Liver (tissue), 10 donors: ENCODE measurements at places on chromosomes 16 and 17. TPM values are rescaled to one million over a fixed set of nuclear protein-coding genes. Genes with fewer than 3 reads are reported as not detected.
A peak's percentile ranks its signal among the peaks of the same experiment; 100 is the strongest.

RASL10B gene
- total RNA-seq, result 0.42 TPM

ATP2A1 gene
- total RNA-seq, result 0.17 TPM

MARVELD3 gene
- 4.9 TPM for total RNA-seq

C16orf96 gene
- total RNA-seq, result 0.25 TPM

TMEM238L gene
- not detected for total RNA-seq

GINS2 gene
- 9.3 TPM for total RNA-seq

MAF gene
- 16.0 TPM for total RNA-seq

TXNDC11 gene
- 26.4 TPM for total RNA-seq

KRTAP1-5 gene
- not detected for total RNA-seq

- no peak for DNase-seq
- H3K36me3 ChIP-seq, result peaks cover 6% of the 10 kb centered on the region
- no peaks in the 10 kb centered on the region for H3K4me1 ChIP-seq
- no peaks in the 10 kb centered on the region for H3K27me3 ChIP-seq
Measured at GRCh38 chr16:82156761-82157533, 13.1 kb downstream of the MPHOSPH6 start.

GRCh38 chr16:56295739-56296527 lies 104.6 kb downstream of the GNAO1 start:
- DNase-seq, result no peak
- H3K27ac ChIP-seq, result no peak overlapping the region
- no peak overlapping the region for H3K4me3 ChIP-seq
- no peaks in the 10 kb centered on the region for H3K27me3 ChIP-seq
- no peaks in the 10 kb centered on the region for H3K36me3 ChIP-seq

DNA sequence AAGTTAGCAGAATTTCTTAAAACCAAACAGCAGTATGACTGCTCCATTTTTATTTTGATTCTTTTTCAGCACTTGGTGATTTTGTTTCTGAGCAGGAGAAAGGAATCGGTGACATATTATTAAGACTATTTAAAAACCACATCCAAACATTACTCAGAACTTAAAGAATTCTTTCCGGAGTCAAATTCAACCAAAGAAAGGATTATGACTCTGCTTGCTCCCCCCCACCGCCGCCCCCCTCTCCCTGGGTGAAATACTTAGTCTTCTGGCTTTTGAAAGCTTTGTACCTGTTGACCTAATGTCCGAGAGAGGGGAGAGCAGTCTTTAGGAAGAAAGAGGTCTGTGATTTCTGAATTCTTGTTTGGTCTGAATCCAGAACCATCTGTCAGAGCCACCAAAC lies 17.9 kb upstream of the COL1A1 start:
- no peaks in the 10 kb centered on the region for H3K27me3 ChIP-seq
- no peak for DNase-seq
- peaks cover 16% of the 10 kb centered on the region for H3K4me1 ChIP-seq
- H3K4me3 ChIP-seq, result no peak overlapping the region
- peak overlapping the region; percentile 63 for H3K27ac ChIP-seq
- no peaks in the 10 kb centered on the region for H3K36me3 ChIP-seq

GRCh38 chr17:11742886-11743285 lies 144.6 kb downstream of the DNAH9 start:
- no peak for DNase-seq
- H3K27me3 ChIP-seq, result no peaks in the 10 kb centered on the region
- no peaks in the 10 kb centered on the region for H3K4me1 ChIP-seq

DNA sequence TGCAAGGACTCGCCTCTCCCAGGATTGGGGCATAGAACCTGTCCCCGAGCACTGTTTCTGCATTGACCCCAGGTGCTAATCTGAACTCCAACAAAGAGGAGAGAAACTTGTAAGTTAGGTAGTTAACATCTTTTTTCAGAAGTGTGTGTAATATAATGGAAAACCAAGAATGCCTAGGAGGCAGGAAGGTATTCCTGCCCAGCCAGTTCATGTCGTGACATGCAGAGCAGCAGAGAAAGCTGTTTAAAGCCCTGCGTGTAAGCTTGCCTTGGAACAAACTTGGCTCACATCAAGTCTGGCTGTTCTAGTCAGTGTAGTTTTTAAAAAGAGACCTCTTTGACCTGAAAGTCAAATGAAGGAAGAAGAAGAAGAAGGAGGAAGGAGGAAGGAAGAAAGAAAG lies 2.1 kb upstream of the GNA13 start:
- H3K27me3 ChIP-seq, result no peaks in the 10 kb centered on the region
- H3K27ac ChIP-seq, result peak overlapping the region; percentile 99
- DNase-seq, result no peak
- peaks cover 16% of the 10 kb centered on the region for H3K4me1 ChIP-seq
- H3K4me3 ChIP-seq, result no peak overlapping the region

- no peaks in the 10 kb centered on the region for H3K36me3 ChIP-seq
- DNase-seq, result peak; percentile 49
- no peak overlapping the region for H3K4me3 ChIP-seq
- peaks cover 2% of the 10 kb centered on the region for H3K4me1 ChIP-seq
Measured at GRCh38 chr17:75295201-75296158, 6.2 kb upstream of the SLC25A19 start.

DNA sequence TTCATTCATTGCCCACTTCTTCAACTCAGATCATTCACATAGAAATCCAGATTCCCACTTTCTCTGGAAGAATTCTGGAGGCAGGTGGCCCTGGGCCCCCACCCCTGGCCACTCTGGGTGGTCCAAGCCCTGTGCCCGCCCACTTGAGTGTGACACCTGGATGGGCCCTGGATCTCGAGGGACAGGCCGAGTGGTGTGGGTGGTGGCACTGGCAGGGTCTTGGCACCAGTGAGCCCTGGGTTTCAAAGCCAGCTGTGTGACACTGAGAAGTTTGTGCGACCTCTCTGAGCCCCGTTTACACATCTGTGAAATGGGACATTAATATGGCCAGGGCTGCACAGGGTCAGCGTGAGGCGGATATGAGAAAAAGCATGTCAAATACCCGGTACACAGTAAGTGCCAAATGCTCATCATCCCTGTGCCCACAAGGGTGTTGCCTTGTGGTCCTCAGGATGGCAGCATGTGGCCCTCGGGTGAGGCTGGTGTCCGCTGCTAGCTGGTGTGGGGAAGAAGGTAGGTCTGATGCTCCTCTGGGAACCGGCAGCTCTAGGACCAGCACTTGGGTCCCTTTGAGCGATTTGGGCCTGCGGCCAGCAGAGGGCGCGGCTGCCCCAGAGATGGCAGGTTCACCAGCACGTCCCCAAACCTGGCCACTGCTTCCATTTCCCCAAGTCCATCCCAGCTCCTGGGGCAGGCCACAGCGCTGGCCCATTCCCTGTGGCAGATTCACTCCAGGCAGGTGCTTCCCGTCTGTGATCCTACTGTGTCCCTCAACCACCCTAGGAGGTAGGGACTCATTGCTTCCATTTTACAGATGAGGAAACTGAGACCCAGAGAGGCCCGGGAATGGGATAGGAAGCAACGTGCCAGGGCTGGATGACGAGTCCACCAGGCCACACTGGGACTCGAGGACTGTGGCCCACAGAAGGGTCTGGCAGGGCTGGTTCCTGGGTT lies 3.6 kb downstream of the OSGIN1 start:
- peaks cover 29% of the 10 kb centered on the region for H3K4me1 ChIP-seq
- H3K27ac ChIP-seq, result peak overlapping the region; percentile 94
- H3K36me3 ChIP-seq, result peaks cover 16% of the 10 kb centered on the region
- no peaks in the 10 kb centered on the region for H3K27me3 ChIP-seq

- no peak overlapping the region for H3K4me3 ChIP-seq
- H3K36me3 ChIP-seq, result peaks cover 4% of the 10 kb centered on the region
- no peak for DNase-seq
- no peaks in the 10 kb centered on the region for H3K27me3 ChIP-seq
Measured at GRCh38 chr16:75111961-75112733, 4.4 kb downstream of the LDHD start.

- H3K27ac ChIP-seq, result peak overlapping the region; percentile 71
- H3K27me3 ChIP-seq, result no peaks in the 10 kb centered on the region
- peaks cover 2% of the 10 kb centered on the region for H3K4me1 ChIP-seq
- H3K36me3 ChIP-seq, result no peaks in the 10 kb centered on the region
- DNase-seq, result no peak
- H3K4me3 ChIP-seq, result no peak overlapping the region
Measured at GRCh38 chr17:57935833-57936807, 19.1 kb downstream of the CUEDC1 start.

DNA sequence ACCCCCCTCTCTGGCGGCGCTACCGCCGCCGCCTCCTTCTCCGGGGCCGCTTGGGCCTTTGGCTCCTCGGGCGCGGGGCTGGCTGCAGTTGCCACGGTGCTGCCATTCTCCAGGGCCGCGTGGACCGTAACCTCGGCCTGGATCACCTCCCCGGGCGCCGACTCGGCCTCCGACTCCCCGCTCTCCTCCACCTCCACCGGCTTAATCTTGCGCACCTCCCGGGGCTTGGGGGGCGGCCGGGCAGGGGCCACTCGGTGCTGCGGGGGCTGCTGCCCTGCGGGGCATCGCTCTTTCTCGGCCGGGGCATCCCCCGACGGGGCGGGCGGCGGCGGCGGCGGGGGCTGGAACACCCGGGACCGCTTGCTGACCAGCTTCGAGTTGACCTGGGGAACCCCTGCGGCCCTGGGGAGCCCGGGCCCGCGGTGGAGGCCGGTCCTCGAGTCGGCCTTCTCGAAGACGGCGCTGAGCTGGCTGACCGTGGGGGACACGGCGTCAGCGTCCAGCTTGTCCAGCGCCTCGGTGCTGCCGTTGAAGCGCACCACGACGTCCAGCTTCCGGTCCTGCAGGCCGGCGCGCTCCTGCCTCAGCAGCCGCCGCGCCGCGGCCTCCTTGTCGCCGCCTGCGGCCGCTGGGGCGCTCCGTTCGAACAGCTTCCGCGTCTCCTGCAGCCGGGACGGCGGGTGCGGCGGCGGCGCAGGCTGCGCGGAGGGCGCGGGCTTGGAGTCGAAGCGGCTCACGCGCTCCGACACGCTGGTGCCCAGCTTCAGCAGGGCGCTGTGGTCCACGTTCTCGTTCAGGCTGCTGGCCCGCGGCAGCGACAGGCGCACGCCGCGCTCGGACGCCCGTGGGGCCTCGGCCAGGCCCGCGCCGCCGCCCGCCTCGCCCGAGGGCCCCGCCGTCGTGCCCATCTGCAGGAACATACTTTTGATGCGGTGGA lies 792 bp downstream of the PPP1R9B start:
- peaks cover 52% of the 10 kb centered on the region for H3K4me1 ChIP-seq
- H3K36me3 ChIP-seq, result no peaks in the 10 kb centered on the region
- peak; percentile 64 for DNase-seq
- H3K27me3 ChIP-seq, result no peaks in the 10 kb centered on the region
- no peak overlapping the region for H3K4me3 ChIP-seq
- peak overlapping the region; percentile 80 for H3K27ac ChIP-seq

DNA sequence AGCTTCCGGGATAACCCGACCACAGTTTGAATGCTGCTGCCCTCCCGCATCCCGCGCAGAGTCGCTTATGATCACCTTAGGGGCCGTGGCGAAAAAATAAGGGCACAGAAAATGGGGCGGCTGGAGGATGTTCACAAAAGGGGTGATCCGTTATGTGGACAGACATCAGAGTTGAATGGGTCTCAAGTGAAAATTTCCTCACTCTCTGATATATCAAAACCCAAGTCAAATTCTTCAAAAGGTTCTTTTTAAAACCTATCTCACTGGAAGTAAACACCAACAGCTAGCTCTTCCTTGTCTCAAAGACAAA lies 400 bp upstream of the CEP112 start:
- H3K4me1 ChIP-seq, result peaks cover 1% of the 10 kb centered on the region
- H3K27me3 ChIP-seq, result no peaks in the 10 kb centered on the region
- no peaks in the 10 kb centered on the region for H3K36me3 ChIP-seq
- no peak for DNase-seq

DNA sequence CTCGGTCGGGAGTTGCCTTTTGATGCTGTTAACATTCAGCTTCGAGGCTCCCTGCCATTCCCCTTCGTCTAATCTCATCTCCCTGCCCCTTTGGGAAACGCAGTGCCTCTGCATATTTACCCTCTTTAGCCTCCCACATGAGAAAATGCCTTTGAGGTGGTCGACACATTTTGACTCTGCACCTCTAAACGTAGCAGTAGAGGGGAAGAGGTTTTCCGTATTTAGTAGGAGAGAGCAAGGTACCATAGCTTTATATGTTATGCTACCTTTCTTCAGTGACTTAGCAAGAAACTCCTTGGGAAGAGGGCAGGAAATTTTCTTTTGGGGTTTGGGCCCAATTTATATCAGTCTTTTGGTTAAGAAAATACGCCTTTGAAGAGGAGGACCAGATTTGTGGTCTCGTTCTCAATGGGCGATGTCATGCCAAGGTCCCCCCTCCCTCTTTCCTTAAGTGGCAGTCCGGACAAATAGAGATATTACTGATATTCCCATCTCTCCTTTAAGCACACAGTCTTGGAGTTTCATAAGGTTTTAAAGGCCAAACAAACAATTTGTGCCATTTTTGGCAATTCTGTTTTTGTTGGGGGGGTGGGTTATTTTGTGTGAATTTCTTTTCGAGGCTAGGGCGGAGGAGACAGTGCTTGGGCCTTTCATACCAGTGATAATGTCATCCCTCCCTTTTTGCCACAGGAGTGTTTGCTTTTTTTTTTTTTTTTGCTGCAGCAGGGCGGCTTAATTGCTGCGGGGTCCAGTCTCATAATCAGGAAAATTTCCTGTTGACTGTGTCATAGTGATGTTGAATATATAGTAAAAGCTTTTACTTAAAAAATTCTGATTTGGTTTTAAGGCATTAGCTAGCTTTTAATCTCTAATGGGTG lies 1.5 kb downstream of the PAFAH1B1 start:
- peaks cover 16% of the 10 kb centered on the region for H3K4me1 ChIP-seq
- H3K36me3 ChIP-seq, result no peaks in the 10 kb centered on the region
- H3K27ac ChIP-seq, result peak overlapping the region; percentile 98
- H3K27me3 ChIP-seq, result no peaks in the 10 kb centered on the region
- no peak for DNase-seq

GRCh38 chr16:67517155-67517445 lies 11.5 kb upstream of the RIPOR1 start:
- DNase-seq, result no peak
- no peak overlapping the region for H3K4me3 ChIP-seq
- H3K4me1 ChIP-seq, result peaks cover 5% of the 10 kb centered on the region
- no peaks in the 10 kb centered on the region for H3K36me3 ChIP-seq
- H3K27me3 ChIP-seq, result no peaks in the 10 kb centered on the region

DNA sequence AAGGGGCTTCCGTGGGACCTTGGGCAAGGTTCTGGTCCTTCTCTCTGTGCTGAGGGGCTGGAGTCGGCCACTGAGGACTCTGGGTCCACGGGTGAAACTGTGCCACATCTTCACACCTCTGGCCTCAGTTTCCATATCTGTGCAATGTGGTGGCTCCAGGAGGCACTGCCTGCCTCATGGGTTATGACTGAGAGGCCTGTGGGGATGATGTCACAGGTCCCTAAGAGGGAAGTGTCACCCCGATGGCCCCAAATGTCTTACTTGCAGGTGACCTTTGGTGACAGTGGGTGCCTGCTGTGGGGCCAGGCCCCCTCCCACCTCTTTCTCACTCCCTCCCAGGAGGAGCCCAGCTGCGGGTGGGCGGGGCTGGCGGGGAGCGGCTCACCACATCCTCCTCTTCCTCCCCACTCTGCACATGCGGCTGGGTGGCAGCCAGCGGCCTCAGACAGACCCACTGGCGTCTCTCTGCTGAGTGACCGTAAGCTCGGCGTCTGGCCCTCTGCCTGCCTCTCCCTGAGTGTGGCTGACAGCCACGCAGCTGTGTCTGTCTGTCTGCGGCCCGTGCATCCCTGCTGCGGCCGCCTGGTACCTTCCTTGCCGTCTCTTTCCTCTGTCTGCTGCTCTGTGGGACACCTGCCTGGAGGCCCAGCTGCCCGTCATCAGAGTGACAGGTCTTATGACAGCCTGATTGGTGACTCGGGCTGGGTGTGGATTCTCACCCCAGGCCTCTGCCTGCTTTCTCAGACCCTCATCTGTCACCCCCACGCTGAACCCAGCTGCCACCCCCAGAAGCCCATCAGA lies at the start of gene IL21R:
TSS of gene IL21R (plus strand) at position 407 of the 801 bp plus-strand sequence. CDS start 27,898 bp downstream, outside the sequence.
- no peaks in the 10 kb centered on the region for H3K4me1 ChIP-seq
- no peak within 1 kb of the TSS for H3K4me3 ChIP-seq
- no peaks in the 10 kb centered on the region for H3K36me3 ChIP-seq

GRCh38 chr16:85541980-85542900 lies 70.9 kb upstream of the GSE1 start:
- no peak overlapping the region for H3K27ac ChIP-seq
- H3K36me3 ChIP-seq, result no peaks in the 10 kb centered on the region
- H3K4me3 ChIP-seq, result no peak overlapping the region
- no peaks in the 10 kb centered on the region for H3K27me3 ChIP-seq
- H3K4me1 ChIP-seq, result peaks cover 16% of the 10 kb centered on the region
